ENCODE measurements at places on chromosomes 3 and 15.

DNA sequence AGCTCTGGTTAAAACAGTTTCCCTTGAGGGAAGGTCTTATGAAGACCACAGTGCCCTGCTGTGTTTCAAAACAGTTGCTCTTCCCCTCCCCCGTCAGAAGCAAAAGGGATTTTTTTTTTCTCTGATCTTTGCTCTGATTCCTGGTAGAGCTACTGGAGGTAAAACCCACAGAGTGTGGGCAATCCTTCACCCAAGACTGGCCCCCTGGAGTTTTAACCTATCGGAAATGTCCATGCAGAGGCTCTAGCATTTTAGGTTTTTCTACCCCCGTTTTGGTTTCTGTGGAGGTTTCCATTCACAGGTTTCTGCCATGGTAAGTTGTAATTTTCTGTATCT, 27.7 kb downstream of the GRM2 start:
- DNase-seq = peak; percentile 60

DNA sequence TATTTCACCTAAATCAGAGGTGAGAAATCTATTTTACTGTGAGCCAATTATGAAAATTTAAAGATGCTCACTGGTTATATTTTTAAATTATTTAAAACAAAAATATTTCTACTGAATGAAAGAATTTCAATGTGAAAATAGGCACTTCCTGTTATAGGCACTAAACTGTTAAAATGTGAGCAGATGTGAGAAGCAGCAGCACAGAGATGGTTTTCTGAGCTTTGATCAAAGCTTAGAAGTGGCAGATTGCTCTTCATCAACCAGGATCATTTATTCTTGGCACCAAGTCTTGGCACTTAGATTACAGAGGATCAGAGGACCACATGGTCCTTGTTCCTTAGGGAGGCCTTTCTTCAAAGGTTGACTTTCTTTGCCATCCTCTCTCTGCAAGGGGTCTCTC, 18.0 kb upstream of the TSC22D2 start:
- no peak for DNase-seq

DNA sequence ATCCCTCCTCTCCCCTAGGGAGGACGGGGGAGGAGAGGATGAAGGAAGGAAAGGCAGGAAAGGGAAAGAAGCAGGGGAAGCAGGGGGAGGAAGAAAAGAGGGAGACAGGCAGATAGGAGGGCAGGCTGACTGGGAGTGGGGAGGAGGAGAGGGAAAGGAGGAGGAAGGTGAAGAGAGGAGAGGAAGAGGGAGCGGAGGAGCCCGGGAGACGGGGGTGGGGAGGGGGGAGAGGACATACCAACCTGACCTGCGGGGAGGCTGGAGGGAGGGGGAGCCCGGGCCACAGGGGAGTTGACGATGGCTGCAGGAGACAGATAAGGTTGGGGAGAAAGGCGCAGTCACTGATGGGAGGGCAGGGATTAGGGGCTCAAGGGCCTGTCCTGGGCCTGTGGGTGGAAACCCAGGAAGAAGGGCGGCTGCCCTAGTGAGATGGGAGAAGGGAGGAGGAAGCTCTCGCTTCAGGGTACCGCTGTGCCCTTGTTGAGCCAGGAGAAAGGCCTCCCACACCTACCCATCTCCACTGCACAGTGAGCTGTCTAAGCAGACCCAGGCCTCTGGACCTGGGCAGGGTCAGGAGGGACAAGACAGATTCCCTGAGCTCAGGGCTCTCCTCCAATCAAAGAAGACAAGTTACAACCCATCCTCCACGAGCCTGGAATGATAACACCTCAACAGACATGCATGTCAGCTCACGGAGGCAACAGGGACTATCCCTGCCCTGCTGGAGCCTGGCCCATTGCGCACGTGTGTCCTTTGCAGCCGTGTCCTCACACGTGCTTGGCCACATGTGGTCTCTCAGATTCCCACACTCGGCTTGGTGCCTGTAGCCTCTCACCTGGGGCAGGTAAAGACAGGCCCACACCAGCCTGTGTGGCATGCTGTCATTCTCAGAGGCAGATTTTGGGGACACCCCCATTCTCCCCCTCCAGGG, 27.9 kb downstream of the C3orf18 start:
- no peak for DNase-seq

DNA sequence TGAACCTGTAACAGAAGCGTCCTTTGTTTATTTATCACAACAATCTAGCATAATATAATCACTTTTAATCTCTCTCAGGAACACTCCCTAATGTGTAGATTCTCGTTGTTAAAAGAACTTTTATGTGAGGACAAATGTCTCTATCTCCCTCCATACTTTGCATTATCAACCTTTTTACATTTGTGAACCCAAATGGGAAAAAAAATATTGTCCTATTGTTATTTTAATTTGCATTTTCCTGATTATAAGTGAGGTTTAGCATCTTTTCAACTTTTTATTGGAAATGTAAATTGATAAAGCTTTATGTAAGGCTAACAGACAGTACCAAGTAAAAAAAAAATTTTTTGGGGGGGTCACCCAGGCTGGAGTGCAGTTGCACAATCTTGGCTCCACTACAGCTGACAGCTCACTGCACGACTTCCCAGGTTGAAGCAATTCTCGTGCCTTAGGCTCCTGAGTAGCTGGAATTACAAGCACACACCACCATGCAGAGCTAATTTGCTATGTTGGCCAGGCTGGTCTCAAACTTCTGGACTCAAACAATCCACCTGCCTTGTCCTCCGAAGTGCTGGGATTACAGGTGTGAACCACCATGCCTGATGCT, 33.0 kb upstream of the DENND4A start:
- DNase-seq = no peak

DNA sequence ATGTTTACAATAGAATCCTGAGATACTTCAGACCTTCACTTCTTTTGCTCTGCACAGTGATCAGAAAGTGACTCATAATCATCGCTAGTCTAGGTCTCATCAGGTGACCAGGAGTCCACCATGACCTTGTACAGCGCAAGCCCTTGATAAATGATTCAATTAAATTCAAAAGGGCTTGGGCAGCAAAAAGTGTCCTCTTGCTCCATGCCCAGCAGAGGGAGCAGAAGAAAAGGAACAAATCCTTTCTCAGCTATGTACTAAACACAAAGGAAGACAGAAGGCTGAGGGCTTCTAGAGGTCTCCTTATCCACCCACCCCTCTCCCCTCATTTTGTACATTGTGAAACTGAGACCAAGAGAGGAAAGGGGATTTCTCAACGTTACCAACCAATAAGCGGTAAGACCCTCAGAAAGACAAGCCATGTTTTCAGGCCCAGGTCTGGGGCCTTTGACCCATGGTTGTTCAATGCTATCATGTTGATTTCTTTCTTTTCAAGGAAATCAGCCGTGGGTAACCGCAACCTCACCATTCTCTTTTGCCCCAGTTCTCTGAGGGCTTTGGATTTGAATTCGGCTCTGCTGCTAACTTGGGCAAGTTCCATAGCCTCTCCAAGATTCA, 74.8 kb downstream of the AQP9 start:
- DNase-seq = no peak

GRCh38 chr3:25272090-25272489, 156.0 kb upstream of the RARB start:
- DNase-seq = no peak

GRCh38 chr15:45664451-45664850, 29.6 kb downstream of the SQOR start:
- DNase-seq = no peak

- no peak for DNase-seq
Measured at GRCh38 chr3:4644951-4645350, 151.8 kb downstream of the ITPR1 start.

DNA sequence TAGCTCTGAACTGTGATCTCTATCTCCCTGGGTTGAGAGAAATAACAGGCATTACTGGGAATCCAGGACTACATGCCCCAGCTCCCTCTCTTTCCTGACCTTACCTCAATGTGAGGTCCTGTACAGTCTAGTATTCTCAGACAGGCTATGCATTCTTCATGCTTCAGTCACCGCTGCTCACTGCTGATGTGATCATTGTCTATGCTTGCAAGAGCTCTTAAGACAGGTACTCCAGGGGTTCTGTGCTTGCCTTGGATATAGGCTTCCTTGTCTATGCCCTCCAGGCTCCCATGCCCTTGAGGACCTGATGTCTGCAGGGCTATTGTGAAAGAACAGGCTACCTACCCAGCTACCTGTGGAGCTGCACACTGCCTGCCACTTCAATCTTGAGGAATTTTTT, 183.6 kb downstream of the MBNL1 start:
- no peak for DNase-seq

DNA sequence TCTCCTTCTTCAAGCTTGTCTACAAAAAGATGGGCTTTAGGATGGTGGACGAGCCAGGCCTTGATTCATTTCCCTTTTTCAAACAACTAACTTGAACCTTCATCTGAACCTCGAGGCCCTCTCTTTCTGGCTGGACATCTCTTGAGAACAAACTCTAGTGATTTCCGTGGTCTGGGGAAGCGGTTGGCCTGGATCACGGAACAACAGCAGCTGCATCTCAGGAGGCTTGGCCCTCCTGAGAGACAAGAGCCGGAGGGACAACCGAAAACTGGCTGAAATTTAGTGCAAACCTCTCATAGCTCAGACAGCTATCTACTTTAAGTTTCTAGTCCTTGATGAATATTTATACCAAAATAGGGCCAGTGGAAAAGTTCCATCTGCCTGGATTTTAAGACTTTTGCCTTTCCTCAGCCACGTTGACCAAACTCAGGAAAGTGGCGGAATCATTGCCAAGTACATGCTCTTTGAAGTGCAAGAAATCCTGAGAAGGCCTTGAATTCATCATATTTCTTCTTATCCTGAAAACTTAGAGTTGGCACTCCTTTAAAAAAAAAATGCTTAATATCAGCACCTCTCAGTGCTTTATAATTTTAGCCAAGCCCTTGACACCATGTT, 14.5 kb downstream of the LMCD1 start:
- no peak for DNase-seq

GRCh38 chr15:32956006-32956405, 238.2 kb downstream of the GREM1 start:
- DNase-seq = no peak

DNA sequence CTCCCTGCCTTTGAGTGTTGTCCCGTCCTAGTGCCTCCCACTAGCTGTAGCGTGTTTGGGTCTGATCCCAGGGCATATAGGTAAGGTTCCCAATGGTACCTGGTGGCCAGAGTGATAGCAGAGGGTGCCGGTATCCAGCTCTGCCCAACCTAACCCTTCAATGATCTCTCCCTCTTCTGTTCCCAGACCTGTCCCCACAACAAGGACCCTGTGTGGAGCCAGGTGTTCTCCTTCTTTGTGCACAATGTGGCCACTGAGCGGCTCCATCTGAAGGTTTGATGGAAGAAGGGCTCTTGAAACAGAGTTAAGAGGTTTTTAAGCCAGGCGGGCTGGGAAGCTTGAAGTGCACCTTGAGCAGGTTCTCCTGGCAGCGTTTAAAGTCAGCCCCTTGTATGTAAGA, 35.5 kb downstream of the ESYT3 start:
- DNase-seq = no peak

DNA sequence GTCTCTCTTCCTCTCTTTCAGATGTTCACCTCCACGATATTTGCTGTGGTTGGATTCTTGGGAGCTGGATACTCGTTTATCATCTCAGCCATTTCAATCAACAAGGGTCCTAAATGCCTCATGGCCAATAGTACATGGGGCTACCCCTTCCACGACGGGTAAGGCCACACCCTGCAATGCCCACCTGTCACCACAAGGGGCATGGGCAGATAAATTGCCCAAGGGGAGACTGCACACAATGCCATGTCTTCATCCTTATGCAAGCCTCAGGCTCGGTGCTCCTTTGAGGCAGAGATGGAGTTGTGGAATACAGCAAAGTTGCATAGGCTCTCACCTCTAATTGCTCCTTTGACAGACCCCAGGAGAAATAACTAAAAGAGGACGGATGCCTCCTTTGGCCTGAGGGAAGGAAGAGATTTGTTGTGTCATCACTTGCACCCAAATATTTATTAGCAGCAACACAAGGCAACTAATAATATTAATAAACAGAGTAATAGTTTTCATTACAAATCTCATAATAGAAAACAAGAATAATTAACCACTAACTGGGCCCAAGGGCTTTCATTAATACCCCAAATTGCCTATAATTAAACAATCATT, 13.2 kb downstream of the TM4SF4 start:
- peak; percentile 74 for DNase-seq

DNA sequence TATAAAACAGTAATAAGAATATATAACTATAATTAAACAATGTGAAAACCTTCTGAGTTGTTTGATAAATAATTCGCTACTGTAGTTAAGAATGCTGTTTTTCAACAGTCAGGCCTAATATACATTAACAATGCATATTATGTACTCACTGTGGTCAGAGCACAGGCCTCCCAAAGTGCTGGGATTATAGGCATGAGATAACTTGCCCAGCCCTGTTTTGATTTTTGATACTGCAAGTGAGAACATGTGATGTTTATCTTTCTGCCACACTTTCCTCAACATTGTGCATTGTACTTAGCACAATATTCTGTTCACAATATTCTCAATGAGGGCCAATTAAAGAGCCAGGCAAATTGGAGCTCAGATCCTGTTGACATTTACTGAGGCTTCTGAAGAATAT, 274.5 kb upstream of the RARB start:
- DNase-seq = no peak

DNA sequence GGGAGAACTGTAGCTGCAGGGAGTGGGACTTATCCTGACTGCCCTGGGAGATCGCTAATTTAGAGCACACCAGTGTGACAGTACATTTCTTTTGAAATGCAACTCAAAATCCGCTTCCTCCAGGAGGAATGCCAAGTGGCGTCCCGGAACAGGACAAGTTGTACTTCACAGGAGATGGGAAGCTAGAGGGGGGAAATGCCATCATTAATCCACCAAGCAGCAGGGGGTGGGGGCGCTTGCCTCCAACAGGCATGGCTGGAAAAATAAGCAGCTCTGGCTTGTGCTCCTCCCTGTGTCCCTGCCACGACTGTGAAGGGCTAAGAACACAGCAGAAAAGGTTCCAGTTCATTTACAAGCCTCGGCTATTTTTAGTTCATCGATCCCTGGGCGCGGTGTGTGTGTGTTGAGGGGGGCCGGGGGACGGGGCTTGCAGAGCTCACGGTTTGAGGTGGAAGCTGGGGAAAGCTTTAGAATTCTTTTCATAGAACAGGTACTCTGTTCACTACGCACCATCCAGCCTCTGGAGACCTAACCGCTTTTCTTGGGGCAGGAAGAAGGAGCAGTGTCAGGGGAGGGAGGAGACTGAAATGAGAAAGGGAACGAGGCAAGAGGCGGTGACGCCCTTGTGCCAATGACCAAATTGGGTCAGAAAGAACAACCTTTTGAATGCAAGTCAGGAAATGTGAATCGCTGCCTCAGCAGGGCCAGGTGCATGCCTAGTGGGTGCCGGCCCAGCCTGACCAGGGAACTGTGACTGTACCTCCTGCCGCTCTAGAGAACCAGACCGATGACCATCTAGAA, 51.8 kb upstream of the DGKG start:
- no peak for DNase-seq

- DNase-seq = no peak
Measured at GRCh38 chr15:48031466-48031865, 89.3 kb upstream of the SLC24A5 start.
